Head of caudate nucleus (tissue), 42 donors: ENCODE measurements at places on chromosomes 7 and 10.

DNA sequence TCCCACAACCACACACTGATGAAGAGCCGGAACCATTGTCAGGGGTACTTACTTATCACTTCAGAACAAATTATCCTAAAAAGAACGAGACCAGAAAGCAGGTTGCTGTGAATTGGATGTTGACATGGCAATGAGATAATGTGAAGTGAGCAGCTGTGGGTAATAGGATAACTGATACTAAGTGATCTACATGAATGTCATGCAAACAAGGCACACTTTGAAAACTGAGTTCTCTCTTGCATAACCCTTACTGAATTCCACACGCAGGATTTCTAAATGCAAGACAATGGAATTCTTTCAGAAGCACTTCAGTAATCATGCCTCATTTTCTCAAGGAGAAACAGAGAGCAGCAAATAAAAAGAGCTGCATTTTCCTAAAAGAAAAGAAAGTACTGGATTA is 242.5 kb upstream of the TMEM229A start:
- DNase-seq: no peak

- no peak for DNase-seq
These were observed 49.1 kb downstream of the STRA8 start for GRCh38 chr7:135282561-135283254.

- no peak for DNase-seq
These were observed 743 bp upstream of the PITRM1 start for GRCh38 chr10:3173171-3173878.

DNA sequence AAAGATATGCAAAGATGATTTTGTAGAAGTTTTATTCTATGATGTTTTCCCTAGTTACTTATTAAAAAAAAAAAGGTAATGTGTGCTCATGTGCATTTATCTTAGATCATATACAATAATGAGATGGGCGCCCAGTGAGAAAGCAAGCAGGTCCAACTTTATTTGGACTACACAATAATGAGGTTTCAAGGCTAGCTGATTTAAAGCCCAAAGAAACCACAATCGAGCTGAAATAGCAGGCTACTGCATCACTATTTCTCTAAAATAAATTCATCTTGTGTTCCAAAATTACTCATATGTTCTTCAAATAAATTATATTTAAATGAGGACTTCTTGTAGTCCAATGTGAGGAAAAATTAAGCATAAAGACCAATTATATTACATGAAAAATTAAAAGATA is 110.1 kb downstream of the JMJD1C start:
- DNase-seq: no peak

DNA sequence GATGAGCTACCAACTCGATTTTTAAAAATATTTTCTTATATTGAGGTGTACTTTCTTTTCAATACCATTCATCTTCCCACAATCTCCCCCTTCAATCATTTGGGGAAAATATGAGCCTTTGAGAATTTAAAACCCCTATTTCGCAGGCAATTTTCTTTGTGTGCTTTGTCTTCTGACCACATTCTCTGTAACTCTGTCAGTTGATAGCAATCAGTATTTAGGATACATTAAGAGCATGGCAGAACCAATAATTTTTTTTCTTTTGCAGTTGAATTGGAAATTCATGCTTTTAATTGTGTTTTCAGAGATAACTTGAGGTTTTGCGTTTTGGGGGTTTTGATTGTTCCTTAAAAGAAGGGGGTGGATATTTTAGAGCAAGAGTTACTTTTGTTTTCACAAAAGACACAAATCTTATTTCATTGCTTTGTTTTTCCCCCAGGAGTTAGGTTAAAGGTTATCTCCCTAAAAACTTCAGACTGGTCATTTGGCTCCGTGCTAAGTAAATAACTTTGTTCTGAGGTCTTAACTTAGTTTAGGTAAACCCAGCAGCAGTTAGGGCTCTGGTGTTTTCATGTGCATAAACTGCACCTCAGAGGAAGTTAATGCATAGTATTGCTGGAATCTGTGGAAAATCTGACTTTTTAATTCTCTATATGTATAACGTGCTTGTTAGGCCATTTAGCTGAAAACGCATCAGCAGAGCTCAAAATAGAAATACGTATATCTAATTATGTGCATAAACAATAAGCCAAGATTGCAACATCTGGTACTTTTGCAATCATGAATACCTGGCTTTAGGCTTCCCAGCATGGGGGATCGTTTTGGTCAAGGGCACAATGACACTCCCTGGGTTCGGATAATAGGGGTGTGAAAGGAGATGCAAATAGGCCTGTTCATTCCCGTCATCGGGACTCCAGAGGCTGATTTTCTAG is 676.4 kb upstream of the ANKRD30A start:
- DNase-seq: no peak
